Left lung (tissue), 14 donors: ENCODE measurements at places on chromosomes 11 and 22. TPM values are rescaled to one million over a fixed set of nuclear protein-coding genes. Genes with fewer than 3 reads are reported as not detected.
A peak's percentile ranks its signal among the peaks of the same experiment; 100 is the strongest.

The WBP2NL gene
- total RNA-seq = 1.6 TPM

The GATD1 gene
- 63.7 TPM for total RNA-seq

GRCh38 chr11:116791002-116791812, 472 bp downstream of the APOA5 start:
- peak; percentile 72 for DNase-seq

GRCh38 chr11:96127596-96127959, 203.7 kb upstream of the MTMR2 start:
- DNase-seq = no peak

DNA sequence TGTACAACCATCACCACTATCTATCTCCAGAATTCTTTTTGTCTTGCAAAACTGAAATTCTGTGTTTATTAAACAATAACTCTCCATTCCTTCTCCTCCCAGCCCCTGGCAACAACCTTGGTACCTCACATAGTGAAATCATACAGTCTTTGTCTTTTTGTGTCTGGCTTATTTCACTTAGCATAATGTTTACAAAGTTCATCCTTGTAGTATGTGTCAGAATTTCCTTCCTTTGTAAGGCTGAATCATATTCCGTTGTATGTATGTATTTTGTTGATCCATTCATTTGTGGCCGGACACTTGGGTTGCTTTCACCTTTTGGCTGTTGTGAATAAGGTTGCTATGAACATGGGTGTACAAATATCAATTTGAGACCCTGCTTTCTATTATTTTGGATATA, 243.7 kb upstream of the TBCEL start:
- no peak for DNase-seq

The HEPHL1 gene
- not detected for total RNA-seq

DNA sequence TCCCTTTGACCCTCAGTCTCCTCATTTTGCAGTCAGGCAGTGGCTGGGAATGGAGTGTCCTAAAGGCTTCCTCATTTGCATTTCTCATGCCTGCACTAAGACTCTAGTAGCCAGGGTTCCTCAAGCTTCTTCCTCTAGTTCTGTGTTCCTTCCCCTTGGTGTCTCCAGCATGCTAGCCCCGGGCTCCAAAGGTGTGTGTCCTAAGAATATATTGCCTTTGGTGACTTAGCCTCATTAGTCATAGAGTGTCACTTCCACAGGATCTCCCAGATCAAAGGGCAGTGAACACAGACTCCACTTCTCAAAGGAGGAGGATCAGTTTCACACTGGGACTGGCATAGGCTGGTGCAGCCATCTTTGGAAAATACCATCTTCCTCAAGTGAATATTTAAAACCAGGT, 21.4 kb upstream of the ACER3 start:
- no peak for DNase-seq

GRCh38 chr11:125971618-125972017, 25.8 kb downstream of the VSIG10L2 start:
- no peak for DNase-seq

DNA sequence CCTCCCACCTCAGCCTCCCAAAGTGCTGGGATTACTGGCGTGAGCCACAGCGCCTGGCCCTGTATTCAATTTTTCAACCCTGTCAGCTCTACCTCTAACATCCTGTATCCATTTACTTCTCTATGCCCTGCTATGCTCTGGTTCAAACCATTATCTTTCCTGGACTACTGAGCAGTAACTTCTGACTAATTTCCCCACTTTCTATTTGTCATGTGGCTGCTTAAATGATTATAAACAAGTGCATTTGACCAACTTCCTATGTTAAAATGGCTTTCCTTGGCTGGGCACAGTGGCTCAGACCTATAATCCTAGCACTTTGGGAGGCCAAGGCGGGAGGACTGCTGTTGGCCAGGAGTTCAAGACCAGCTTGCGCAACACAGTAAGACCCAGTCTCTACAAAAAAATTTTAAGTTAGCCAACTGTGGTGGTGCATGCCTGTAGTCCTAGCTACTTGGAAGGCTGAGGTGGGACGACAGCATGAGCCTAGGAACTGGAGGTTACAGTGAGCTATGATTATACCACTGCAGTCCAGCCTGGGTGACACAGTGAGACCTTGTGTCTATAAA, 2.1 kb downstream of the MED19 start:
- DNase-seq = no peak

DNA sequence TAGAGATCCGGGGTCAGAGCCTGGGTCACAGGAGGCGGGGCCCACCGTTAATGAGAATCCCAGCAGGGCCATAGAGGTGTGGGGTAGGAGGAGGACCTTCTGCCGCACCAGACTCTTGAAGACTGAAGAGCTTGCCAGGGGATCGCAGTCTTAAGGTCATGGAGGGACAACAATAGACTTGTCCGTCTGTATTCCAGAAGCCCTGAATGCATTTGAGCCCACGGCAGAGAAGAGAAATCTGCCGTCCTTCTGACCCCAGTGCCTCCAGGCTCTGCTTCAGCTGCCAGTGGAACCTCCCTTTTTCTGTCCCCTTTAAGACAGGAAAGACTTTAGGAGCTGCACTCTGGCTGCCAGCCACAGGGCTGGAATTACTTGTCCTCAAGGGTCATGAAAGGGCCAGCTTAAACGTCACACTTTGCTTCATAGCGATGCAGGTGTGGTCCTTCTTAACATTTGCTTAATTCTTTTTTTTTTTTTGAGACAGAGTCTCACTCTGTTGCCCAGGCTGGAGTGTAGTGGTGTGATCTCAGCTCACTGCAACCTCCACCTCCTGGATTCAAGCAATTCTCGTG, 15.5 kb upstream of the ST3GAL4 start:
- peak; percentile 64 for DNase-seq

GRCh38 chr22:48199667-48200066, 1437.2 kb downstream of the TBC1D22A start:
- no peak for DNase-seq

DNA sequence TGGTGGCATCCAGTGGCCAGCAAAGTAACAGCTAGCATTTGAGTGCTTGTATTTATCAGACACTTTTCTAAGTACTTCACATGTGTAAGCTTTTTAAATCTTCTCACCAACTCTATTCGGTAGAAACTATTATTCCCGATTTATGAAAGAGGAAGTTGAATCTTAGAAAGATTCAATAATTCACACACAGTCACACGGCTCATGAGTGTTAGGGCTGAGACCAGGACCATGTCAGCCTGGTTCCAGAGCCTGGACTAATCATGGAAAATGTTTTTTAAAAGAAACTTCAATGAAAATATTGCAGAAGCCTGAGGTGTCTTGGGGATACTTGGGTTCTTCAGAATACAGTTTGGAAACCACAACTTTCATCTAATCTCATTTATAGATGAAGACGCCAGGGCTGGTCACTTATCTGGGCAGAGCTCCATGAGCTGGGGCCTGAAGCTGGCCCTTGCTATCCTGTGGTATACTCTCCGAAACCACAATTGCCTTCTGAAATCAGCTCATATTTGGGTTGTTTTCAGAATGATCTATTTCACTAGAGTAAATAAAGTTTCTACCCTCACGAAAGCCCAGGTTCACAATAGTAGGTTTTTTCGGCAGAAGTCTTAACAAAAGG, 4.3 kb upstream of the CRTAM start:
- no peak for DNase-seq

DNA sequence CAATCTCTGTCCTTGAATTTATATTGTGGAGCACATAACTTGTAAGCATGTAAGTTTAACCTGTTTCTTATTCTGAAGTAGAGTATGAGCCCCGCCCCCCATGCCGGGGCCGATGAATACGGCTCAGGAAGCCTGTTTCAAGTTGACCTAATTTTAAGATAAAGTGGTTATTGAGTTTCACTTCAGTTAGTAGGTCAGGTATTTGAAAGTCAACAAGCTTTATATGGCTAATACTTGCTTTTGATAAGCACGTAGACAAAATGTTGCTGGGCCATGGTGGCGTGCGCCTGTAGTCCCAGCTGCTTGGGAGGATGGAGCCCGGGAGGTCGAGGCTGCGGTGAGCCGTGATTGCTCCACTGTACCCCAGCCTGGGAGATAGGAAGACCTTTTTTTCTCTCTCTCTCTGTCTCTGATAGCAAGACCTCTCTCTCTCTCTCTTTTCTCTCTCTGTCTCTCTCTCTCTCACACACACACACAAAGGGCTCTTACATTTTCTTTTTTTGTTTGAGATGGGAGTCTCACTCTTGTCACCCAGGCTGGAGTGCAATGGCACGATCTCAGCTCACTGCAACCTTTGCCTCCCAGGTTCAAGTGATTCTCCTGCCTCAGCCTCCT, 14.4 kb downstream of the YWHAH start:
- DNase-seq = peak; percentile 47

DNA sequence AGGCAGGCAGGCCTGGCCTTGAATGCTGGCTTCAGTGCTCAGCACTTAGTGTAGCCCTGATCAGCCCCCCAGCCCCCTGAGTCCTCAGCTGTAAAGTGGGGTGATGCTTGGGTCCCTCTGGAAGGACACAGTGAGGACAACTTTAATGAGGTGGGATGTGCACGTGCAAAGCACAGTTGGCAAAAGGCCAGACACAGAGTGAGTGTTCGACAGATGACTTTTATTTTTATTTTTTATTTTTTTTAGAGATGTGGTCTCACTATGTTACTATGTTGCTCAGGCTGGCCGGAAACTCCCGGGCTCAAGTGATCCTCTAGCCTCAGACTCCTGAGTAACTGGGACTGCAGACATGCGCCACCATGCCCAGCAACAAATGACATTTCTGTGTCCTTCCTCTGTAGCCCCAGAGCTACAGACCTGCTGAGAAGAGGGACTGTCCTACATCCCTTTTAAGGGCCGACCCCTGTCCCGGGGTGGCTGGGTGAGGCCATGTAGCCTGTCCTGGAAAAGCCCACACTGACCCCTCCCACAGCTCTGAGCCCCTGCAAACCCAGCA, 6.9 kb upstream of the C11orf96 start:
- no peak for DNase-seq

DNA sequence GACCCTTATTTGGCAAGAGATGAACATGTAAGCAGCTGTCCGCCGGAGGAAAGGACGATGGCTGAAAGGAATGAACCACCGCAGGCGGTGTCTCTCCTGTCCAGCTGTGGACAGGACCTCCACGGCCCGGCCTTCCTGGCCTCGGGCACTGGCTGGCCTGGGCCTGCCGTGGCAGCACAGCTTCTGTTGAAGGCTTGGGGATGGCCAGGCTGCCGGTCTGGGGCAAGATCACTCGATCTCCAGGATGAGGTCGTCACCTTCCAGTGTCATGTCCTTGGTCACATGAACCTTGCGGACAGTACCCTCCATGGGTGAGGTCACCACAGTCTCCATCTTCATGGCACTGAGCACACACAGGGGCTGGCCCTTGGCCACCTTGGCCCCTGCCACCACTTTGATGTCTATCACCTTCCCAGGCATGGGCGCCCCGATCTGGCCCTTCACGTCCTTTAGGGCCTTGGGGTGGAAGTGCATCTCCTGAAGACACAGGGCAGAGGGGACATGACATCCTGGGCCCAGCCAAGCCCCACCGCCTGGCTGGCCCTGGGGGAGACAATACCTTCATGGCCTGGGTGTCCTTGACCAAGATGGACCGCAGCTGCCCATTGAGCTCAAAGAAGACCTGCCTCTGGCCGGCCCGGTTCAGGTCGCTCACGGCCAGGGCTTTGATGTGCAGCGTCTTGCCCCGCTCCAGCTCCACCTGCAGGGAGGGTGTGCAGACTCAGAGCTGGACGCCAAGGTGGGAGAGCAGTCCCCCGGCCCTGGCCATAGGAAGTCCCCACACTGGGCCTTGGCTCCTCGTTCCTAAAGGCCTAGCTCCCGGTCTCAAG, 5.6 kb downstream of the RCE1 start:
- DNase-seq = no peak

DNA sequence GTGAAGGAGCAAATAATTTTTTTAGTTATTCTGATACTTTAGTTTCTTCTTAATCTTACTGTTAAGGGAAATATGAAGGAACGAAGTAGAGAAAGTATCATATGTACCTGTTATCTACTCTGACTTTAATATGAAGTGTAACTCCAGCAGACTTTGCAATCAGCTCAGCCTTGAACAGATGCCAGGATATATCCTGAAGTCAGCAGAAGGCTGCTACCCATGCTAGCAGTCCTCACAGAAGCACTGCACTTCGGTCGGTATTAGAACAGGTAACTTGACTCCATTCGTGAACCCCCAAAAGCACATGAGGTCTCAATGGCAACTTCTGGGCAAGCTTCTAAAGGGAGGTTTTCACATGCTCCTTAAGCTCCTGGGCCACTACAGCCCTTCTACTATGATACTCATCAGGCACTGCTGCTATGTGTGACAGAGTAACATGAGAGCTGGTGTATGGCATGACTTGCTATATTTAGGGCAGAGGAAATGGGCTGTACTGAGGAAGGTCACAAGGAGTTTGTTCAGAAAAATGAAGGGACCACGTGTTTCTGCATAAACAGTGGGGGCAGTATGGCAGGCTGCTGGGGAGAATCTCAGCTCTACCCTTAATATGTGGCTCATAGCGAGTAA, 344.1 kb downstream of the SOX6 start:
- no peak for DNase-seq

DNA sequence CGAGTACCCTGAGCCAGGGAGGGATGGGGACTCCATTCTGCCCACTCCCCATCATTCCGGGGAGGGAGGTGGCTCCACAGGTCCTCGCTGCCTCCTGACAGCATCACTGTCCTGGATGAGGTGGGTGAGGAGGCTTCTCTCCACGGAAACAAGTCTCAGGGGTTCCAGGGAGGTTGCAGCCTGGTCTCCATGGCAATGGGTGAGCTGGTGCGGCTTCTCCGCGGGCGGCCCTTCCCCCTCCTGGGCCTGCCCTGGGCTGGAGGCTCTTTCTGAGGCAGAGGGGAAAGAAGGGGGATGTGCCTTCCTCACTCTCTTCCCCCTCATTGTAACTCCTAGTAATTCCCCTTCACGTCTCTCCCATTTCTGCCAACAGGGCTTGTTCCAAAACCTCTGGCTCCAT, 37.1 kb upstream of the PARVG start:
- no peak for DNase-seq

GRCh38 chr22:37566329-37566837, 6.1 kb downstream of the CDC42EP1 start:
- peak; percentile 61 for DNase-seq

The APOL5 gene
- not detected for total RNA-seq

GRCh38 chr22:40635940-40636379, 559 bp downstream of the MRTFA start:
- no peak for DNase-seq

The HBB gene
- total RNA-seq = 273 TPM

The PATE4 gene
- total RNA-seq = not detected

DNA sequence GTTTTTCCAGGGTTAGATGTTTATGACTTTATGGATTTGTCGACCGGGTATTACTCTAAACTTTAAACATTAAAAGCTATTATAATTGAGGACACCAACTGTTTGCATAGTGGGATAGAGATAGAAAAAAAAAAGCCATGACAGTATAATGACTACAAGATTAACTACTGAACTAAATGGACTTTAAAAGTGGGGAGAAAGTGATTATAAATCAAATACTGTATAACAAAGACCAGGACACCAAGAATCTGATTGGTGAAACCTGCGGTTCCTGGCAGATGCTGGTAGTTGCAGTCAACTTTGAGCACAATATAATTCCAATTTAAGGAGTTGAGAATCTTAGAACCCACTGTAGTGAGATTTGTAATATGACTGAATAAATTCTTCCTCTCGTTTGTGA, 2.5 kb downstream of the CRKL start:
- no peak for DNase-seq

- DNase-seq = no peak
Measured at GRCh38 chr11:87187076-87187475, 149.3 kb downstream of the TMEM135 start.

The MFRP gene
- total RNA-seq = not detected
